D341Med (cell line): ENCODE measurements at places on chromosomes 1 and 21.

- DNase-seq = no peak
Measured at GRCh38 chr1:211703812-211704537, 28.6 kb upstream of the NEK2 start.

DNA sequence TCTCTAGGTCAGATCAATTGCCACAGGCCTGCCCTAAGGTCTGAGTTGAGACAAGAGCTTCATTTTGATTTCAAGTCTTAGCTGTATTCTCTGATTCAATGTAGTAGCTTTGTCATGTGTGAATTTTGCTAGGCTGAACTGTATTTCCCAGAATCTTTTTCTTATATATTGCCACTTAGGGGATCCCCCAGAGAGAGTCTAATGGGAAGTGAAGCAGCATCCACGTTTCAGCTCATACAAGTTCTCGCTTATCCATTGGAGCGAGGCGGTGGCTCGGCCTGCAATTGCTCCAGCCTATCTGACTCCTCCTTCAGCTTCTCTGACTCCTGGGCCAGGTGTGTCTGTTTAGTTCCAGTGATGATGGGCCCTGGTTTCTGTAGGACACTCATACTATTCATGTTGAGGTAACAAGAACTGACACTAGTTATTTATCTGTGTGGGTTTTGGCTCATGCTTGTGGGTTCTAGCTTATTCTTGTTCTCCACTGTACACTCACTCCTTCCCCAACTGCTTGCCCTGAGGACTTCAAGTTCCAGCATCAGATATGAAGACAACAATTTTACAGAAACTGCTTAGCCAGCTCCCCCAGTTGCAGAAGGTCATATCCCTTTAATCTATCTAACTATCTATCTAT, 48.2 kb downstream of the TBX19 start:
- DNase-seq = no peak

- DNase-seq = no peak
Measured at GRCh38 chr1:12125422-12126355, 41.1 kb upstream of the TNFRSF1B start.

GRCh38 chr1:52892424-52893215, 28.9 kb downstream of the ECHDC2 start:
- DNase-seq = no peak

DNA sequence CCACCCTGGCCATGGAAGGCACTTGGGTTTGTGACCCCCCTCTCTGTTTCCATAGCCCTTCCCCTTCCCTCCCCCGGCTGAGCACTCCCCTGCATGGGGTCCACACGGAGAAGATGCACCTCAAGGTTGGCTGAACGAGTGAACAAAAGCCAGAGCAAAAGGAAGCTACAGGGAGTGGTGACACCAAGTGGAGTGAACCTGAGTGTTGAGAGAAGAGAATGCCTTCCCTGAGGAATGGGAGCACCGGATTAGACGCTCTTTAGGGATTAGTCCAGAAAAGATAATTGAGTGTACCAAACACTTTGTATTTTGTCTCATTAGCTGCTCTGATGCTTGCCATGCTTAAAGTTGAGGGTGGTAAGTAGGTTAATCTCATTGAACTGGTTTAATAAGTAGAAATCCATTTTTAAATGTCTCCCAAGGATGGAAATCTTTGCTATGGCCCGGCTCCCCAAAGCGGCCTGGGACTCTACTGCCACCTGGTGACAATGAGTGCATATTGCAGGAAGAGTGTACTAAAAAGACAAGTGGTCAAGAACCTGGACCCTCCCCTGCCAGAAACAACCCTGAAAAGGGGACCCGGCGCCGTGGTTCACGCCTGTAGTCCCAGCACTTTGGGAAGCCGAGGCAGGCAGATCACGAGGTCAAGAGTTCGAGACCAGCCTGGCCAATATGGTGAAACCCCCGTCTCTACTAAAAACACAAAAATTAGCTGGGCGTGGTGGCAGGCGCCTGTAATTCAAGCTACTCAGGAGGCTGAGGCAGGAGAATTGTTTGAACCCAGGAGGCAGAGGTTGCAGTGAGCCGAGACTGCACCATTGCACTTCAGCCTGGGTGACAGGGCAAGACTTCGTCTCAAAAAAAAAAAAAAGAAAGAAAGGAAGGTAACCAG, 150.6 kb upstream of the ZC3H12A start:
- DNase-seq = peak; percentile 80

- DNase-seq = no peak
Measured at GRCh38 chr21:28608646-28609045, 384.0 kb downstream of the LTN1 start.

- DNase-seq = no peak
Measured at GRCh38 chr21:44986471-44987291, 46.9 kb downstream of the SLX9 start.

DNA sequence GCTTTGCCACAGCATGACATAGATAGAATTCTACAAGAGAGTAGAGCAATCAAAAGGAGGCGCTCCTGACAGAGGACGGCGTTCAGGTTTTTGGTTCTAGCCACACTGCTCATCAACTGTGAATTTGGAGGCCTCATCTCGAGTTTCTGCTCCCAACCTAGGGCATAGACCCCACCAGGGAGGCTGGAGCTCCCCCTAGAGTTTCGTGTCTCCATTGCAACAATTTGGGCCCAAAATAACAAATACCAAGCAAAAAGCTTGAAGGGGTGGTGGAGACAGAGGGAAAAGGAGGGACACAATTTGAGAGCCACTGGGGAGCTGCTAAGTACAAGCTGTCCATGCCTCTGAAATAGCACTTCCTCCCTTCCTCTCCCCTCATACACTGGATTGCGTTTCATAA, 297.0 kb downstream of the GPATCH2 start:
- peak; percentile 82 for DNase-seq

DNA sequence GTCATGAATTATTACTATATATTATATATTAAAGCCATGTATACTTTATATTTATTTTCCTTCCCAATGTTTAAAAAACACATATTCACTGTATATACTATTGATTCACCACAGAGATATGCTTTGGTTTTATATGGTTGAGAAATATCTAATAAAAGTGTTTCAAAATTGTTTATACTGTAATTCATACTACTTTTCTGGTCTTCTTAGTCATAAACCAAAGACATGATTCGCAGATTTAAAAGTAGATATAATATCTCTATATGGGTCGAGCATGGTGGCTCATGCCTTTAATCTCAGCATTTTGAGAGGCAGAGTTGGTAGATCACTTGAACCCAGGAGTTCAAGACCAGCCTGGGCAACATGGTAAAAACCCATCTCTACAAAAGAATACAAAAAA, 738.4 kb downstream of the USP25 start:
- no peak for DNase-seq

DNA sequence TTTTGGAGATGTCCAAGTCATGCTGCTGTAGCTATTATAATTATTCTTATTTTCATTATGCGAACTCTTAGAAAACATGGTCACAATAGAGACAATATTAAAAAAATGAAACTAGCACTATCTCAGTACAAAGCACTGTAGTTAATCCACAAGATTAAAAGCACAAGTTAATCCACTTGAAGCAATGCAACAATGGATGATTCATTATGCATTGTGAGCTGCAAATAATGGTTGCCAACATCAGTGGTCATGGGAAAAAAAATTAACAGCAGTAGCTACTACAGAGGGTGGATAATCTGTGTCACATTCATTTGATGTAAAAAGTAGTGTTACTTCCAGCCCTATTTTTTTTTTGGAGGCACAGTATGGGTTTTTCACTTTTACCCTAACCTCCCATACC, 56.7 kb downstream of the DPT start:
- DNase-seq = no peak

DNA sequence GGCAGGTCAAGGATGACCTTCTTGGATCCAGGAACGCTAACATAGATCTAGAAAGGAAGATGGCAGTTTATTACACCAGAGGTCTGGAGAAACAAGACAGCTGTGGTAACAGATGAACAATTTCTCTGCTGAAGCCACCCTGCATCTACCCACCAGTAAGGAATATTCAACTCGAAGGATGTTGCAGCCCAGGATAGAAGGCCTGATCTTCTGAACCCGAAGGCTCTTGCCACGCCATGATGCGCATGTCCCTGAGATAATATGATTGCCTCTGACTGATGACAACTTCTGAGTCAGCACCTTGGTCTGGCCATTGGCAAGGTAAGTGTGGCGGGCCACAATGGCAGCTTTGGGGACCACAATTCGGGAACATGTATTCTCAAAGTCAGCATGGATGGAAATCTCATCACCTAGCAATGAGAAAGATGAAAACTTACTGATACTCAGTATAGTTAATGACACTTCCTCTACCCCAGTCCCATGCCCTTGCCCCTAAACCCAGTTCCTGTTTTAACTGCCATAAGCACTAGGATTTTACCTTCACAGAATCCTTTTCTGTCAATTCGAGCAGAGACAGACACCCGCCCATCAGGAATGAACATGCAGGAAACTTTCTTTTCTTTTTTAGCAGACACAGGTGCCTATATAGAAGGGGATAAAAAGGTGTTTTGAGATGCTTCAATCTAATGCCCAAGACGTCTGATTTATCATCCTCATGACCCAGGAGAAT, 1.8 kb downstream of the TXNIP start:
- DNase-seq = no peak

DNA sequence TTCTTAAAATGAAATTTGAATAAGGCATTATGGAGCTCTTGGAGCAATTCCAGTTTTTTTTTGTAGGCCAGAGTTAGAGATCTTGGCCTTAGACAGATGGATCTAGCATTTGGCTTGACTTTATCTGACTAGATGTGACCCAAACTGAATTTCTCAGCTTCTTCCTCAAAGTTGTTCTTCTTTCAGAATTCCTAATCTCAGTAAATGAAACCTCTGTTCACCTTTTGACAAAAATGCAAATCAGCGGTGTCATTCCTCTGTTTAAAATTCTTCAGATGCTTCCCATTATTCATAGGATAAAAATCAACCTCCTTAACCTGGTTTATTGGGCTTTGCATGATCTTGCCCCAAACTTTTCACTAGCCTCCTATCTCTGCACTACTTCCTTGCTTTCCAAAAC, 177.6 kb downstream of the RASAL2 start:
- no peak for DNase-seq

GRCh38 chr1:15042866-15043265, 110.7 kb upstream of the TMEM51 start:
- no peak for DNase-seq

DNA sequence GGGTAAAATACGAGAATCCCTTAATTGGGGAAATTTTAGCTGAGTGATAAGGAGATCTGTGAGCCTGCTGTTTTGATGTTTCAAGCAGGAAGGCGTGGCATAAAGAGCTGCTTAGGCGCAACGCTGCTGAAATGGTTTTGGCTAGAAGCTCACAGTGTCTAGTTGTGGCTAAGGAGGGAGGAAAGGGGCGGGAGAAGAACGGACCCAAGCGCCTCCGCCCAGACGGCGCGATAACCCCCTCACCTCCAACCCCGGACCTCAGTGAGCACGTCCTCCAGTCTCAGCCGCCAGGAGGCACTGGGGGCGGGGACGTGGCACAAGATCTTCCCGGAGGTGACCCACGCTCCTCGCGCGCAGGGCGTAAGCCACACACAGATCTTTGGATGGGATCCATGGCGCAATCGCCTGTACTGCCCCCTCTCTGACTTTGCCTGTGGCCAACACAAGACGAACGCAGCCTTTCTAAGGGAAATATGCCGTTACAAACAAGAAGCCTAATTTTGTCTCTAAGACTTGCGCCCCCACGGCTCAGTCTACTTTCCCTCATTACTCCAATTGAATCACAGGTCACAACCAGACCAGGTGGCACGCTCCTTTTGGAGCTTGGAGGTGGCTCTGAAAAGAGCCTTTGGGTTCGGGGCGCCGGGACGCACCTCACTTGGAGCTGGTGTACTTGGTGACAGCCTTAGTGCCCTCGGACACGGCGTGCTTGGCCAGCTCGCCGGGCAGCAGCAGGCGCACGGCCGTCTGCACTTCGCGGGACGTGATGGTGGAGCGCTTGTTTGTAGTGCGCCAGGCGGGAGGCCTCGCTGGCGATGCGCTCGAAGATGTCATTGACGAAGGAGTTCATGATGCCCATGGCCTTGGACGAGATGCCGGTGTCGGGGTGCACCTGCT, 23.4 kb upstream of the RNF187 start:
- DNase-seq = no peak

- no peak for DNase-seq
Measured at GRCh38 chr1:11345971-11346715, 73.1 kb downstream of the UBIAD1 start.
